ENCODE measurements at places on chromosomes 7 and 10. TPM values are rescaled to one million over a fixed set of nuclear protein-coding genes. Genes with fewer than 3 reads are reported as not detected.

DNA sequence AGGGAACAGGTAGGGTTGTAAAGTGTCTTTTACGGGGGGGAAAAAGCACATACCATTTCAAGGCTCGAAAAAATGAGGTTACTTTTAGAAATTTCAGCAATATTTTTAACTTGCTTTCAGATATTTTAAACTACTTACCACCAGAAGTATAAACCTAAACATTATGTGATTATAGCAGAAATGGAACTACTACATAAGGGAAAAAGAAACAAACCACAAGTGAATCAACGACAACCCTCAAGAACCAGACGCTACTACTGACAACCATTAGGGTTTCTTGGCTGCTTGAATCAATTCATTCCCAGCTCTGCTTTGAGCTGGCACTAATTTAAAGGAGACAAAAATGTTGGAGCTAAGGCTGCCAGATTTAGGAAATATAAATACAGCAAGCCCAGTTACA, 80.1 kb downstream of the ZFAND4 start:
- no peak for DNase-seq

- no peak for DNase-seq
Measured at GRCh38 chr7:156327474-156327873, 313.1 kb upstream of the RNF32 start.

- no peak for DNase-seq
Measured at GRCh38 chr10:84668186-84668763, 339.9 kb downstream of the CCSER2 start.

DNA sequence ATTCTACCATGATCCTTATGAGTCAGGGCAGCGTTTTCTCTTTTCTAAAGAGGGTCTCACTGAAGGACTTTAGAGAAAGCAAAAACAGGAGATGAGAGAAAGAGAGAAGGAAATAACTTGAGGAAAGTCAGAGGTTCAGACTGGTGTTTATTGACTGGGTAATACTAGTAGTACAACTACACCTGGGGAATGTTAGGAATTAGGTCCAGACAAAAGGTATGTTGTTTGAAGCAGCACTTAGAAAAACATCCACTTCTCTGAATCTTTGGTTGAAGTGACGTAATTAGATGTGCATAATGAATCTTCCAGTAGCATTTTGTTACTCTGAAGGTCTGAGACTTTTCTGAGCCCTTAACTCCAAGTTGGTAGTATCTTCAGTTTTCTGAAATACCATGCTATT, 380.3 kb upstream of the LRGUK start:
- DNase-seq: no peak

GRCh38 chr10:78777867-78778266, 290.9 kb upstream of the ZMIZ1 start:
- peak; percentile 53 for DNase-seq

DNA sequence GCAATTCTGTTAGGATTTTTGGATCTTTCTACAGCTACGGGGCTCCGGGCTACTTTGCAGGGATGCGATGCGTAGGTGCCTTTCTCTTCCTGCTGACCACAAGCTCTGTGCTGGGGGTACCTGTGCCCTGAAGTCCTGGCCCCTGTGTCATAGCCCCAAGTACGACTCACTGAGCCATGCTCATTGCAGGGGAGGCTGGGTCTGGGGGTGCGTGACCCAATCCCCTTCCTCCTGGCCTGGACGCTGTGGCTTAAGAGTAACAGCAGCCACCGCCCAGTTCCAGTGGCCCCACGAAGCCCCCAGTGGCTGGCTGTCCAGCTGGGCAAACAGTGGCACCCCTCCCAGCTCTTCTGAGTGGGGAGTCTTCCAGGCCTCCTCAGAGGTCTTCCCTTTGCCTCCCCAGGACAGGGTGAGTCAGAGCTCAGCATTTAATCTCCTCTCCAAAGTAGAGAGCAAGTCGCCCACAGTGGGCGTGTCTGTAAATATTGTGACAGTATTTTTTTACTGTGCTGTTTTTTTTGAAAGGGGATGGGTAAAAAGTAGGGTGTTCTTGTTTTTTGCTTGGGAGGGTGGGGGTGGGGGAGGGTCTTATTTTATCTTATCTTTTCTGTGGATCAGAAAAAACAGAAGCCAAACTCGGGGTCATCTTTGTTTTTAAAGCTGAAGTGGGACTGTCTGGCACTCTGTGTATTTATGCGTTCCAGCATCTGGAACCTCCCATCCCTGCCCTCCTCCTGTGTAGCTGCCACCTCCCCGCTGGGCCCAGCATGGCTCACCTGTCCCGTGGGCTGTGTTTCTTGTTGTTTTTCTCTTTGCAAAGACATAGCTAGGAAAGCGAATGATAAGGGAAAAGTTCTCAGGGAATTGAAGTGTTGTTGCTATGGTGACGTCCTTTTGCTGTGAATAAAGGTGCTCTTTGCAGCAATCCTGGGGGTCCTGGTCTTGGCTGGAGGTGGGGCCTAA, 8.2 kb downstream of the LFNG start:
- peak; percentile 66 for DNase-seq

GRCh38 chr7:1355568-1356340, 103.5 kb downstream of the MICALL2 start:
- no peak for DNase-seq

GRCh38 chr10:3964516-3964915, 179.5 kb upstream of the KLF6 start:
- no peak for DNase-seq

DNA sequence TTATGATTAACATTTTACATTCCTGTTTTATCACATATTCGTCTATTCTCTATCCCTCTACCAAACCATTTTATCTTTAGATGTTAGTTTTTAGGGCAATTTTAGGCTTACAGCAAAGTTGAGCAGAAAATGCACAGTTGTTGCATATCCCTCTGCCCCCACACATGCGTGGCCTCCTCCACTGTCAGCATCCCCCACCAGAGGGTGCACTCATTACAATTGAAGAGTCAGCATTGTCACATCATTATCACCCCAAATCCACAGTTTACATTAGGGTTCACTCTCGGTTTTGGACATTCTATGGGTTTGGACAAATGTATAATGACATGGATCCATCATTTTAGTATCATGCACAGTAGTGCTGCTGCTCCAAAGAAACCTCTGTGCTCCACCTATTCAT, 86.4 kb downstream of the WDR37 start:
- DNase-seq: no peak

DNA sequence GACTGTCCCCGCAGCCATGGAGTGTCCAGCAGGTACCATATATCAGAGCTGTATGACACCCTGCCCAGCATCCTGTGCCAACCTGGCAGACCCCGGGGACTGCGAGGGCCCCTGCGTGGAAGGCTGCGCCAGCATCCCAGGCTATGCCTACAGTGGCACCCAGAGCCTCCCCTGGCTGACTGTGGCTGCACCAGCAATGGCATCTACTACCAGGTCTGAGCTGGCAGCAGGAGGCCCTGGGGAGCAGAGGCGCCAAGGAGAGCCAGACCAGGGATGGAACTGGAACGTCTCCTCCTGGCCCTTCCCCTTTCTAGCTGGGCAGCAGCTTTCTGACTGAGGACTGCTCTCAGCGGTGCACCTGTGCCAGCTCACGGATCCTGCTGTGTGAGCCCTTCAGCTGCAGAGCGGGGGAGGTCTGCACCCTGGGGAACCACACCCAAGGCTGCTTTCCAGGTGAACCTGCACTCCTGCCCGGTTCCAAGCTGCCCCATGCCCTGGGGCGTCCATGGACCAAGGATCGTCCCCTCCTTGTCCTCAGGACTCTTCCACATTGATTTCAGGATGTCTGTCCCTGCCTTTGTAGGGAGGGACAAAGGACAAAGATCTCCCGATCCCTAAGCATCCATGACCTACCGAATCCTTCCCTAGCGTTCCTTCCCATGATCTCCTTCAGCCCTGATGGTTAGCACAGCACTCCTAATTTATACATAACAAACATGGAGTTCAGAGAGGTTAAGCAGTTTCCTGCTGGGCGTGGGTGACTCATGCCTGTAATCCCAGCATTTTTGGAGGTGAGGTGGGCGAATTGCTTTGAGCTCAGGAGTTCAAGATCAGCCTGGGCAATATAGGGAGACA, 33.3 kb downstream of the EPHB4 start:
- DNase-seq: peak; percentile 31

- no peak for DNase-seq
Measured at GRCh38 chr10:7071421-7071820, 339.4 kb downstream of the SFMBT2 start.

DNA sequence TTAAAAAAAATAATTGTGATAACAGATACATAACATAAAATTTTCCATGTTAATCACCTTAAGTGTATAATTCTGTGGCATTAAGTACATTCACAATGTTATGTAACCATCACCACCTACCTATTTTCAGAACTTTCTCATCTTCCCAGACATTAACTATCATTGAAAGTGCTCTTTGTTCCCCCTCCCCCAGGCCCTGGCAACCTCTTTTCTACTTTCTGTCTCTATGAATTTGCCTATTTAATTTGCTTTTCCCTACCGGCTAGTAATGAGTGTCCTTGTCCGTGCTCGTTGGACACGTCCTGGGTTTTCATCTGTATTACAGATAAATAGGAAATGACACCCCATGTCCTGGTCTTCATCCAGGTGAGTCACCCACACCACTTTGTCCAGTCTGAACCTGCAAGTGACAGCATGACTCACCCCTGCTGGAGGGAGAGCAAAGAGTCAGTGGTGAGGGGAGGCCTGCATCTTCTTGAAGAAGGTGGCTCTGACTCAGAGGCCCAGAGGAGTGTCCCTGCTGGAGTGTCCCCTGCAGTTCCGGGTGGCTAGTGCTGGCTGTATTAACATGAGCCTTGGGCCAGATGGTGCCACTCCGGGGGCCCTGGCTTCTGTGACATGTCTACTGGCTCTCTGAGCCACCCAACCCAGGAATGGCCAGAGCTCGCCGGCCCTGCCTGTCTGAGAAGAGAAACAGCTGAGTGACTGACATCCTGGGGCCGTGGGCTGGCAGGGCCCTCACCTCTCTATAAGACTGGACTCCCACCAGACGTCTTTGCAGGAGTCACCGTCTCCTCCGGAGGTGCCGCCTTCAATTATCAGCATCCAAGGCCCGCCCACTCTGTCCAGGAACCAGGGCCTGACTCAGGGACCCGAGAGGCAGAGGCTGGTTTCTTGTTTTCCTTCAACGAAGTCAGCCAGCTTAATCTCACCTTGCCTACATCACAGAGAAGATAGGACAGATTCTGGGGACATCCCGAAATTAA, 503.2 kb upstream of the MKI67 start:
- DNase-seq: no peak

GRCh38 chr10:133461027-133461426, 7.3 kb downstream of the SCART1 start:
- DNase-seq: no peak

DNA sequence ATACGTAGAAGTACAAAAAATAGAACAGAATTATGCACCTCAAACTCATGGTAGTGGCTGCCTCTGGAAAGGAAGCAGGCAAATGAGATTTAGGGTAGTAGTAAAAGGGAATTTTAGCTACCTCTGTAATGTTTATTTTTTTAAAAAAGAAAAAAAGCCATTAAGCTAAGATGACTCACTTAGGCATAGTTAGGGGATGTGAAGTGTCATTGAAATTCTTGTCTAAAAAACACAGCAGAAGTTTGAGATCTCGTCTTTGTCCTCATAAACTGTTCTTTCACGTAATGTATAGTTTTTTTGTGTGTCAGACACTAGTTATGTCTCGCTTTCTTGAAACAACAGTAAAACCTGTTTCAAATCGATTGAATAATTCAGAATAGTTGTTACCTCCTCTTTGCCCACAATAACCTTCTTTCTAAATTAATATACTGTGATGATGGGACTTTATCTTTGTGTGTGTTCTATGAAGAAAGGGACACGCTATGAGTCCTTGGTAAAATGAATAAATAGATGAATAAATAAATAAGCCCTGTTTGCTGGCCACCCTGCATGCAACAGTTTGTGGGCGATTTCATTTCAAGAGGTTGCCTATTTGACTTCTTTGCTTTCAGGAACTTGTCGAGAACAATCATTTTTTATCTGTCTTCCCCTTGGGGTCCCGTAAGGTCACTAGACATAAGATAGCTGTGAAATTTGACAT, 14.5 kb upstream of the FBXW4 start:
- peak; percentile 66 for DNase-seq

DNA sequence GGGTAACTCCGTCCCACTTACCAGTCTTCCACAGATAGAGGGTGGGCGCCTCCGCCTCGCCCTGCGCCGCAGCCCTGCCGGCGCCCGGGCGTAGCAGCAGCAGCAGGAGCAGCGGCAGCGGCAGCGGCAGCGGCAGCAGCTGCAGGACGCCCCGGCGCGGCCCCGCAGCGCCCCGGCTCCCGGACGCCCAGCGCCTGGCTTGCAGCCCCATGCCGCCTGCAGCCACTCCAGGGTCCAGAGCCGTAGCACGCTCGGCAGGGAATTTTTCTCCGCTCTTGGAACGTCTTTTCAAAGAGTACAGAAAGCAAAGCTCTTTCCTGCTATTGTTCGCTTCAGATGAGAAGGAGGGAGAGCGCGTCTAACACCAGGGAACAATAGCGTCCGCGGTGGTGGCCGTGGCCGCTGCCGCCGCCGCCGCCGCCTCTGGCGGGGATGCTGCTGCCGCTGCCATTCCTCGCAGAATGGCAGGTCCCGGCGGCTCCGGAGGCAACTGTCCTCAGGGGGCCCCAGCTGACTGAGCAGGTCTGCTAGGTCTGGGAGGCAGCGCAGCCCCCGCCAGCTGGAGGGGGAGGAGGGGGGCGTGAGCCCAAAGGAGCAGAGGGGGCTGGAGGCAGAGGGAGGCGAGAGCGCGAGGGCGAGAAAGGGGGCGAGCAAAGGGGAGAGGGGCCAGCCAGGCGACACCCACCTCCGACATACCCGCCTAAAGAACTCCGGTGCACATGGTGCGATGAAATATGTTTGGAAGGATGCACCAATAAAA, at the start of gene THSD7A:
THSD7A (minus strand) TSS at position 463 of the 760 bp plus-strand sequence; CDS start at position 211, 252 bp downstream.
- peak; percentile 13 for DNase-seq

DNA sequence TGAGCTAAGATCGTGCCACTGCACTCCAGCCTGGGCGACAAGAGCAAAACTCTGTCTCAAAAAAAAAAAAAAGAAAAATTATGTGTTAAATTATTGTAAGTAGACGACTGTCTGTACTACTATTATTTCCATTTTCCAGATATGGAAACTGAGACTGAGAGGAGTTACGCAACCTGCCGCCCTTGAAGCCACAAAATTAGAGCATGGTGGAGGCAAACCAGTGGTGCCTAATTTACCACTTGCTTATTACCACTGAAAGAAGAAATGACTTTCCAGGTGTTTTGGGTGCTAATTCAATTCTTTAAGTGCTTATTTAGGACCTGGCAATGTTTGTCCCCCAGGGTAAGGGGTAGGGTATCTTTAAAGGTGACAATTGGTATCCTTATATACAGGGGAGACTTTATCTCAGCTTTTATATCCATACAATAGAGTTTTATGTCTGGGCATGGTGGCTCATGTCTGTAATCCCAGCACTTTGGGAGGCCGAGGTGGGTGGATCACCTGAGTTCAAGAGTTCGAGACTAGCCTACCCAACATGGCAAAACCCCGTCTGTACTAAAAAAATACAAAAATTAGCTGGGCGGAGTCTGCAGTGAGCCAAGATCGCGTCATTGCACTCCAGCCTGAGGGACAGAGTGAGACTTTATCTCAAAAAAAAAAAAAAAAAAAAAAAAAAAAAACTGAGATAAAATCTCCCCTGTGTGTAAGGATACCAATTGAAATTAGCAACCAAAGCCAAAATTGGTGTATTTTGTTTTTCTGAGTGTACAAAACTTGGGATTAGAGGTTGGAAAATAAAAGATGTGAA, 16.6 kb upstream of the CAMK1D start:
- peak; percentile 14 for DNase-seq

GRCh38 chr10:43960981-43961380, 312.3 kb upstream of the ZNF32 start:
- DNase-seq: no peak

GRCh38 chr10:2020836-2021235, 283.5 kb upstream of the ADARB2 start:
- DNase-seq: no peak

The PRF1 gene
- total RNA-seq: not detected

The IMPDH1 gene
- total RNA-seq: 45.3 TPM

The NDUFA5 gene
- 14.4 TPM for total RNA-seq

The CFTR gene
- total RNA-seq: under 0.01 TPM

The SLC16A12 gene
- 1.6 TPM for total RNA-seq
